ENCODE measurements at places on chromosomes 5 and 9.

- no peak for DNase-seq
Observed at GRCh38 chr5:83055166-83055565, 22.0 kb downstream of the TMEM167A start.

DNA sequence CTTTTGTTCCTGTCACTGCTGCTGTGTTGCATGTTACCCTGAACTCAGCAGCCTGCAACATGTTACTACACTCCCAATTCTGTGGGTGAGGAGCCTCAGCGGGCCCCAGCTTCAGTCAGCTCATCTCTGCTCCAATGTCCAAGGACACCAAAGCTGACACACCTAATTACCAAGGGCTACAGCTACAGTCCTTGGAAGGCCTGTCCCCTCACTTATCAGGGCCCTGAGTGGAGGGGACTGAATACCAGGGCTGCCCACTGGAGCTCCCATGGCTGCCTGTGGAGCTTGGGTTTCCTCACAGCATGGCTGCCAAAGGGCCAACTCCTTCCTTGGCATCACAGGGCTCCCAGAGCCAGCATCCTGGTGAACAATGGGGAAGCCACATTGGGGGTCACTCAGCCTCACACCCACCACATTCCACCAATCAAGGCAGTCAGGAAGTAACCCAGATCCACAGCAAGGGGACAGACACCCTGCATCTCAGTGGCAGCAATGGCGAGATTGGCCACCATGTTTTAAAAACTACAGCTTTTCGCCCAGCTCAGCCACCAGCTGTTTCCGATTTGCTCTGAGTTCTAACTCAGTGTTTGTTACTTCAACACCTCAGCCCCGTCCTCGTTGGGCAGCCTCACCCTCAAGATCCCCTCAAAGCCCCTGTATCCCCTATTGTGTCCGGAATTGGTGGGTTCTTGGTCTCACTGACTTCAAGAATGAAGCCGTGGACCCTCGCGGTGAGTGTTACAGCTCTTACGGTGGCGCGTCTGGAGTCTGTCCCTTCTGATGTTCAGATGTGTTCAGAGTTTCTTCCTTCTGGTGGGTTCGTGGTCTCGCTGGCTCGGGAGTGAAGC lies 18.9 kb downstream of the SEMA4D start:
- no peak for DNase-seq

GRCh38 chr5:147051193-147051592 lies 172.6 kb upstream of the PPP2R2B start:
- DNase-seq, result no peak

DNA sequence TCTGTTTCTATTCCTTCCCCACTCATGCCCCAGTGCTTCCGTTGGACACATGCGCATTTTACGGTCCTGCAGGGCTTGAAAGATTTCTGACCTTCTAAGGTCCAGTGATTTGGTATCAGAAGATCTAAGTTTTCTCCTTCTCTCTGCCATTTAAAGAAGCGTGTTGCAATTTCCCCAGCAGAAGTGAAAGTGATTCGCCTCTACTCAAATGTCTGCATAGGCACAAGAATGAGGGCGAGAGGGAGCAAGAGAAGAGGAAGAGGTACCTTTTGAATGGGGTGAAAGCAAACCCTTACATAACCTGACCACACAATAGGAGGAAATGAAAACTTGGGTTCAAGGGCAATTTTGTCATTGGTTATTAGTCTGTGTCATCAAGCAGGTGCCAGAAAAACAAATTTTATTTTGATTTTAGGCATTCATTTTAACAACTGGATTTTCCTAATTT lies 31.7 kb upstream of the NR3C1 start:
- DNase-seq, result no peak

- DNase-seq, result no peak
Observed at GRCh38 chr5:173099461-173099860, 43.3 kb downstream of the CREBRF start.

GRCh38 chr9:123348317-123348992 lies 7.5 kb upstream of the CRB2 start:
- DNase-seq, result no peak

- no peak for DNase-seq
Observed at GRCh38 chr5:10538103-10538788, 25.6 kb upstream of the ANKRD33B start.

DNA sequence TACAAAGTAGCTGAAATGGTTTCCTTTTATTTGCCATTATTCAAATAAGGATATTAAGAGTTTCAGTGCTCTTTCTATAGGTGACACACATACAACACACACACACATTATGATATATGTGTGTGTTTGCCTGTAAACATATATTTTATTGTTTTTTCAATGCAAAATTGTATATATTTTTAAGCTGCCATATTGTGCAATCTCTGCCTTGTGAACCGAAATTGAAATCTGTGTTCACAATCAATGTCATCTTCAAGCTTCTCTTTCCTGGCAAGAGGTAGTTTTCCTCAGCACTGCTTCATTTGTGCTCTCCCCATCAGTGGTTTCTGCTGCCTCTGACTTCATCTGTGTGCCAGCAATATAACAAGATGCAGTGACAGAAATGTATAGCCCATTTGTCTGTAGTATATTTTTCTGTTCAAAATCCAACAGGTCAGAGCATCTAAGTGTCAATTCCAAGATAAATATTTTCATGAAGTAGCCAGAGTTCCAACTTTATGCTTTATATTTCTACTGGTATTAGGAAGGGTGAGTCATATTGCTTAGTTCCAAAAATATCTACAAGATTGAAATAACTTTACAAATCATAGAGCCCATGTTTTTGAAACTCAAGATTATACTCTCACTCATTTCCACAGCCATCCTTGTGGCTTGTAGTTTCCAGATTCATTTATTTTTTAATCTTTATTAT lies 1704.8 kb upstream of the CDH9 start:
- DNase-seq, result no peak

DNA sequence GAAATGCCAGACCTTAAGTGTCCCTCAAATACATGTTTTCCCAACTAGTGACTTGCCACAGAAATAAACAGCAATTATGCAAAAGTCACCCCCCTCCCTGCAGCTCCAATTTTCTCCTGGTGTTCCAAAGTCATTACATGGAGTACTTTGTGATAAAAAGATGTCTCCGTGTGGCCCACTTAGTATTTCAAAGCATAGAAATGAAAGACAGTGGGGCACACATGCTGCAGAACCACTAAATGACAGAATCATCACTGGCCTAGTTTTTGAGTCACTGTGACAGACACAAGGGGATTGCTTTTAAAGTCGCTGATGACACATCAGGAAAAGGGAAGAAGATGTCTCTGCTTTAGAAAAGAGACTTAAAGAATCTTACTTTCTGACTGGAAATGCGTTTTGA lies 323.4 kb downstream of the PSAT1 start:
- DNase-seq, result no peak

GRCh38 chr5:13250464-13251291 lies 693.8 kb downstream of the DNAH5 start:
- DNase-seq, result no peak

DNA sequence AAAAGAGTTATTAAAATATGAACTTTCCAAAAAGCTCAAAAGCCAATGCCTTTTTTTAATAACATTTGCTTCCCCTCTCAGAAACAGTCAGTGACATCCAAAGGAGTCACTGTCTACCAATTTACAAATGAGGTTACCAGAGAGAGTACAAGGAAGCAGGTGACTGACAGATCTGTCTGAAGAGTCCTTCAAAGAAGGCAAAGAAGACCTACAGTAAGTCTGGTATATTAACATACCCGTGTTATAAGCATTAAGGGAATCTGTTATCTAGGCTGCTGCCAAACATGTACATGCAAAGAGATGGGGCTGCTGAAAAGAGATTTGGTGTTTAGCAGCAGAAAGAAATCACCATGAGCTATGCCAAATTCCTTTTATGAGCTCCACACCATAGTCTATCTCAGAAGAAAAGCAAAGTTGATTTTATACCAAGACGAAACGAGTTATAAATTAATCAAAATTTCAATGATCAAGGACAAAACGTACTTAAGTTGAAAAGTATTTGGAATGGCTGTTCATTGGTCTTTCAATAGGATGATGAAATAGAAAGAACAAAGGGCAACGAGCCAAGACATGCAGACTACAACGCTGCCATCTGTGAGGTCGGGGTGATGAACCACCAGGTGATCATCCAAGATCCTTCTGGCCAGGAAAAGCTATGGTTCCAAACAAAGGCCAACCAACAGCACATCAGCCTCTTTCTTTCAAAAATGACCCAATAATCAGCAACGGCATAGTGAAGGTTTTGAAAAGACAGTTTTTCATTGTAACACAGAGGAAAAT lies 8.1 kb downstream of the PRELID2 start:
- DNase-seq, result no peak

DNA sequence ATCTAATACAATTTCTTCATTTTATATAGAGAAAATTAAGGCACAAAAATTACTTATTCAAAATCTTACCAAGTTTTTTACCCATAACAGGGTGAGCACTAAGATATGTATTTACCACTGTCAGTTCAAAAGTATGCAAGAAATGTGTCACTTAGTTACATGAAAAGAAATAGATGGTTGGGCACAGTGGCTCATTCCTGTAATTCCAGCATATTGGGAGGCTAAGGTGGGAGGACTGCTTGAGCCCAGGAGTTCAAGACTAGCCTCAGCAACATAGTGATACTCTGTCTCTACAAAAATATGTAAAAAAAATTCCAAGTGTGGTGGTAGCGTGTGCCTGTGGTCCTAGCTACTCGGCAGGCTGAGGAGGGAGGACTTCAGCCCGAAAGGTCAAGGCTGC lies 19.4 kb downstream of the YIPF5 start:
- no peak for DNase-seq

GRCh38 chr9:68470634-68471033 lies 70.0 kb downstream of the TMEM252 start:
- DNase-seq, result no peak

- DNase-seq, result peak; percentile 72
Observed at GRCh38 chr9:99807276-99807852, 14.3 kb upstream of the NR4A3 start.

- no peak for DNase-seq
Observed at GRCh38 chr9:114743446-114743845, 61.5 kb upstream of the TEX48 start.

DNA sequence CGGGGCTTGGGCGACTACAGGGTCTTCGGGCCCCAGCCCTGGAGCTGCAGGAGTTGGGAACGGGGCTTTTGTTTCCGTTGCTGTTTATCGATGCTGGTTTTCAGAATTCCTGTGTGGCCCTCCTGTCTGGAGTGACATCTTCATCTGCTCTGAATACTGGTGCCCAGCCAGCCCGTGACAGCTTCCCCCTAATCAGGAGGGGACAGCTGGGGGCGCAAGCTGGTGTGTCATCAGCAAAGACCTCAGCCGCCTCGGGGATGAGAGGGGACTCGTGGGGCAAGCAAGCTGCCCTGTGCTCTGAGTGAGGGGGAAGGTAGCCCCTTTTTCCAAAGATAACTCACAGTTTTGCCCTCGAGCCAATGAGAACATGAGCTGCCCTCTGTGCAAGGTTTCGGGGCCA lies 110.7 kb downstream of the RXRA start:
- DNase-seq, result no peak

GRCh38 chr5:145701404-145701803 lies 133.7 kb downstream of the PRELID2 start:
- no peak for DNase-seq

- DNase-seq, result no peak
Observed at GRCh38 chr9:122040561-122041242, 52.4 kb downstream of the TTLL11 start.

- no peak for DNase-seq
Observed at GRCh38 chr5:177447611-177448243, 1.1 kb downstream of the PRR7 start.

DNA sequence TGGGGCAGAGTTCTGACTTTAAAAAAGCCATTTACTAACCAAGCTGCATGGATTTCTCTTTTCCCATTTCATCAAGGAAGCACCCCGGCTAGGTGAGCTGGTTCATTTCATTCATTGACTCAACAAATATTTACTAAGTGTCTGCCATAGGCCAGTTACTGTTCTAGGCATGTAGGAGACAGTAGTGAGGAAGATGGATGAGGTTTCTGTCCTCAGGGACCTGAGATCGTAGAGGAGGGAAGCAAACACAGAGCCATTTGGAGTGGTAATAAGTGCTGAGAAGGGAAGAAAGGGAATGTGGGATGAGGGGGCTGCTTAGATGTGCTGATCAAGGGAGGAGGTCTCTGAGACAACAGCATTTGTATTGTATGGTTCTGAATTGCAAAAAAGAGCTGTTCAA lies 120.4 kb downstream of the C9orf152 start:
- DNase-seq, result no peak

DNA sequence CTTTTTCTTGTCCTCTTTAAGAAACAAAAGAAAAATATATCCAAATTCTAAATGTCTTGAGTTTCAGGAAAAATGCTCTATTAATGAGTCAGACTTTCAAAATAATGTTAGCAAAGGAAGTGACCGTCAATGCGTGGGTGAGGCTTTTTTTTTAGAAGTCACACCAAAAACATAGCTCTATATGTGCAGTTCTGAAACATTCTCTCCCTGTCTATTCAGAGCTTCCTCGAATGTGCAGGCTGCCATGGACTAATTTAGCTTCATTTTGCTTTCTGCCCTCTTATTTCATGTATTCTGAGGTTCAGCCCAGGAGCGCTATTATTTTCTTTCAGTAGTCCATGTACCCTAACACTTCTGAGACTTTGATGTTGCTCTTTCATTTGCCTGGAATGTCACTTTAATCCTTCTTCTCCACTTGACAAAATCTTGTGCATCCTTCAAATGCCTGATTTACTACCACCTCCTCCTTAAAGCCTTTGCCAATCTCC lies 72.5 kb upstream of the RASA1 start:
- no peak for DNase-seq

GRCh38 chr5:30209755-30210154 lies 983.7 kb upstream of the CDH6 start:
- DNase-seq, result no peak

DNA sequence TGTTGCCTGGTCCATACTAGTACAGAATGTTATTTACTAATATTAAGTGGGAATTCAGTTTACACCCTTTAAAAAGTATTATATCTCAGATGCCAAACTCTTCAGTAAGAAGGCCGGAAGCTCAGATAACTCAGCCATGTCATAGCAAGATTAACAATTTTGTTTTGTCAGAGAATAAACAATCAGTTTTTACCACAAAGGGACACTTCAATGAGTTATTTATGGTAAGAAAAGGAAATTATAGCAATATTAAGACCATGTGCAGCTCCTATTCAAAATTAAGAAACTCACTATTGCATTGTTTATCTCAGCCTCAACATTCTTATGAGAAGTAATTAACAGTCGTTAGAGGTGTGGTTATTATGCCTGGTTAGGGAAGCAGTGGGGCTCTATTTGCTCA lies 13.1 kb upstream of the ARL15 start:
- DNase-seq, result no peak

DNA sequence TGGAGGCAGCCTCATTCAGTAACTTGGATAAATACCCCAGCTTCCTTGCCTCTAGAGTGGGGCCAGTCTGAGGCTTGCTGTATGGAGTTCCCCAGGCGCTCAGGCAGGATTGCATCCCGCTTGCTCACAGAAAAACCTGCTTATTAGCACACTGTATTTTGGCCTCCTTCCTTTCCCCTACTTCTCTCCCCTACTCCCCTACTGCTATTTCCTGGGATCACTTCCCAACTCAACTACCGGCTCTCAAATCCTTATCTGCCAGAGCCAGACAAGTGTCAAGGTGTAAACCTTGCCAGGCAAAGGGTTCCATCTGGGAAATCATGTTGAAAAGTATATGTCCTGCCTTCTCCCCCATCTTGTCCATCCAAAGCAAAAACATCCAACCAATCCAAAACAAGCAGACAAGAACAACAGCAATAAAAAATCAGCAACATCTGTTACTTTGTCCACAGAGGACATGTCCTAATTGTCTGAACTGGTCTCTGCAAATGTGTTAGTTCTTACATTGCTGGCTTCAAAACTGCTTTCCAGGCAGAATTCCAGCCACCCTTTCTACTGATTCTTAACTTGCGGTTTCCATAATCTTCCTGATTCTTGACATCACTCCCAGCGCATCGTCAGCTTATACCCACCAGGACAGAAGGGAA lies 164.1 kb upstream of the SEMA6A start:
- DNase-seq, result no peak
